MCF 10A (cell line): ENCODE measurements at places on chromosomes 12 and 14. TPM values are rescaled to one million over a fixed set of nuclear protein-coding genes. Genes with fewer than 3 reads are reported as not detected.

DNA sequence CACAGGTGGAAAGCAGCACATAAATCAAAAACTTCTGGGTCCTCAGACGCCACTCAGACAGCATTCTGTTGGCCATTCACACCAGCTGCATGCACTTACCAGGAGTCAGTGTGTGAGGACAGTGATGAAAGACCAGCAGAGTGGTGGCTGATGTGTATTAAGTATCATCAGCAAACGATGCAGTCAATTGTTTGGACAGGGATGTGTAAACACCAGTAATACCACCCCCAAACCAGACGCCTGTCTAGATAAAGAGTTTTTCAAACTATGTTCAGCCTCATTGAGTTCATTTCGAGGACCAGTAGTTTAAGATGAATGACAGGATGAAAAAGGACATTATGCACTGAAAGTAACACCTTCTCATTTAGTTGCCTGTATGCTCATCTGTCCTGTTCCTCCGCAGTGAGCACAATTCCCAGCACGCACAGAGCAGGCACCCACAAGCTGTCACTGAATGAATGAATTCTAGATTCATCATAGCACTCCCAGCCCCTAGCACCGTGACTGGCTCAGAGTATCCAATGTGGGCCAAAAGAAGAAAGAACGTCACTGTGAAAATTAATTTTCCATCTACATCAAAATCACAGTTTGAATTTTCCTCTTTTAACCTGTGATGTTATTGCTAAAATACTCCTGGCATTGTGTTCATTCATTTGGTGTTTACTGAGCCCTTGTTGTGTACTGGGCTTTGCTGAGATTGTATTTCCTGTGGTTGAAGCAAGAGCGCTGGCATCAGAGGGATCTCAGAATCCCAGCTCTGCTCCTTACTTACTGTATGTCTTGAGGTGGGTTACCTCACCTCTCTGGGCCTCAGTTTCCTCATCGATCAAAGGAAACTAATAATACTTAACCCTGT lies 124.8 kb upstream of the NOS1 start:
- DNase-seq = no peak

- DNase-seq = no peak
These were observed 3.7 kb upstream of the ETFBKMT start for GRCh38 chr12:31655792-31656191.

The SERPINA1 gene
- 38.1 and 42.5 TPM in 2 replicates for total RNA-seq

The TUNAR gene
- not detected in 2 replicates for total RNA-seq

DNA sequence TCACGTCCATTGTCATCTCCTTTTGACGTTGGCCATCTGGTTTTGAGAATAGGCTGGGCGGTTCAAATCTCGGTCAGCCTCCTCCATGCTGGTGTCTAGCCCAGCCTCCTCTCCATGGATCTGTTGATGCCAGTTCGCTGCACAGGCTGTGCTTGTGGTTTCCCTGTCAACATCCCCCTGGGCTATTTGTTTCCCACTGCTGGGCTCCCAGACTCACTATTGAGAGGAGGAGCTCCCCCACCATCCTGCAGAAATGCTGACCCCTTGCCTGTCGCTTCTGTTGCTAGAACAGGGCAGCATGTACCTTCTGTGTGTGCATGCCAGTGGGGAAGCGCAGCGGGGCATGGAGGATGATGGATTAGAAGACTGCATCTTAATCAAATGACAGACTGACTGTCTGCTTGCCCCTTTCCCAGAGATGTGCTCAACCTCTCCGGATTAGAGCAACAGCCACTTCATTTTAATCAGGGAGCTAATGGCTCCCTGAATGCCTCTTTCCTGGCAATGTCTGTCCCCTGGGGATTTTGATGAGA lies 170.5 kb downstream of the TSPAN9 start:
- DNase-seq = no peak

DNA sequence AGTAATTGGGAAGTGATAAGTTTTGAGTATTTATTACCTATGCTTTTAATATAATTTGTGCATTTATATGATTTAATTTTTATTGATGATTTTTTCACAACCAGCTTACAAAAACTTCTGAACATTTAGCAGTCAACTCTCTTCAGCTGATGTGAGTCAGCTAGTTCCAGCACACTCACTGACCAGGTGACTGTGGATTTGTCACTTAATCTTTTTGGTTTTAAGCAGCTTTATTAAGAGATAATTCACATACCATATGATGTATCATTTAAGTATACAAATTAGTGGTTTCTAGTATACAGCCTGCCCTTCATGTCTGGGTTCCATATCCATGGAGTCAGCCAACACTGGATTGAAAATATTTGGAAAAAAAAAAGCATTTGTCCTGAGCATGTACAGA lies 103.5 kb downstream of the SYNE2 start:
- no peak for DNase-seq

DNA sequence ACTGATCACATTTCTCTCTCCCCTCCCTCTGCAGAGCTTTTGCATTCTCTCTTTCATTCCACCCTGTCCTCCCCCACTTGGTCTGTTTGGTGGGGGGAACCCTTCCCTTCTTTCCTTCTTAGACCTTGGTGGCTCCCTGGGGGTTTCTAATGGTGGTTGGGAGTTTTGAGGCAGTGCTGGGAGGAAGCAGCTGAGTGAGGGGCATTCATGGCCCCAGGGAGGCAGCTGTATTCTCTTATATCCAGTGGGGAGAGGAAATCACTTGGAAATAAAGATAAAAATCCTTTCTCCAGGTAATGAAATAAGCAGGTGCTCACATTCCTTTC lies 13.3 kb downstream of the NGDN start:
- DNase-seq = no peak

- no peak for DNase-seq
These were observed 64.4 kb downstream of the TMTC1 start for GRCh38 chr12:29719381-29719780.

GRCh38 chr12:113260127-113260526 lies 38.9 kb downstream of the TPCN1 start:
- no peak for DNase-seq

DNA sequence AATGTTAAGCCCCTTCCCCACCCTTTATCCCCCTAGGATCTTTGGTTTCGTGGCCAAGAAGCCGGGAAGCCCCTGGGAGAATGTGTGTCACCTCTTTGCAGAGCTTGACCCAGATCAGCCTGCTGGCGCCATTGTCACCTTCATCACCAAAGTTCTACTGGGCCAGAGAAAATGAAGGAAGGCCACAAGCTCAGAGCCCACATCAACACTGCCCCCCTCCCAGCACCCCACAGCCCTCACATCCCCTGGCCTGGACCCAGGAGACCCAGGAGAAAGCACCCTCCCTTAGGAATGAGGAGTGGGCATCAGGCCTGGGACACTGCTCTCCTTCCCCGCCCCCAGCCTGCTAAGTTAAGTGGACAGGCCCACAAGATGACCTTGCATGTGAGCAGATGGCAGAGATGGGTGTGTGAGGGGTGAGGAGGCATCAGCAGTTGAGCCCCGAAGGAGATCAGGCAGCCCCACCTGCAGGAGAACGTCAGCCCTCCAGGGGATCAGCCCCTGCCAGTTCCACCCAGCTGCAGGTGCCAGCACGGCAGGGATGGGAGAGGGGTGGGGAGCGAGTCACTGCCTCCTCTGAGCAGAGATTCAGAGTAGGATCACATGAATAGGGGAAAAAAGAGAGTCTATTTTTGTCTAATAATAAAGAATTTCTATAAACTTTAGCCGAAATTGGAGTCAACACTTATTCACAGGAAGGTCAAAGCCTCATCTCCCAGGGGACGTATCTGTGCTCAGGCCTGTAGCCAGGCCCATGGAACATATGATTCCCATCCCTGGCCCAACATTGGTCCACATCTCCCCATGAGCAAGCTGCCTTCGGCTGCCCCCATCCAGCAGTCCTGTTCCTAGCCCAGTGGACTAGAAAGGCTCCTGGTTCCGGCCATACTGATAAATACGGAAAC lies 14.1 kb downstream of the TNS2 start:
- no peak for DNase-seq

GRCh38 chr12:93390549-93391297 lies 13.0 kb downstream of the NUDT4 start:
- DNase-seq = no peak

- no peak for DNase-seq
These were observed 25.3 kb downstream of the PRPF40B start for GRCh38 chr12:49648712-49649003.
